ENCODE measurements at places on chromosomes 5 and 9.

DNA sequence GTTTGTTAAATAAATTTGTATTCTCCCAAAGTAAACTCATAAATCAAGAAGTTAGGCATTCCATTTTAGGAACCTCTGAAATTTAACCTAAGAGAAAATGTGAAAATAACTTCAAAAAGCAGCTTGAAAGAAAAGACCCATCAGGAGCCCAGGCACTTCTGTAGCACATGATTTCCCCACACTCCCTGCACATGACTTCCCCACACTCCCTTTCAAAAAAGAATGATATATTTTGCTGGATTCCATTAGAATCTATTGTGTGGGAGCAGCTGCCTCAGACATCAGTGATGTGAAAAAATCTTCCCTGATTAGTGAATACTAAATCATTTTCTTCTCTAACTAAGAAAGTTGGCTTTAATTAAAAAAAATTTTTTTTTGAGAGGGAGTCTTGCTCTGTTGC lies 83.3 kb downstream of the GLDC start:
- DNase-seq: no peak

- peak; percentile 57 for DNase-seq
Measured at GRCh38 chr5:94240993-94241651, 377.3 kb downstream of the KIAA0825 start.

- DNase-seq: peak; percentile 60
Measured at GRCh38 chr9:127166651-127167524, 44.5 kb upstream of the ANGPTL2 start.

- no peak for DNase-seq
Measured at GRCh38 chr5:17794201-17794600, 159.9 kb downstream of the TAF11L14 start.

GRCh38 chr5:23675456-23675855 lies 168.0 kb downstream of the PRDM9 start:
- DNase-seq: no peak

- peak; percentile 41 for DNase-seq
Measured at GRCh38 chr9:122370869-122371755, at the start of gene PTGS1. Gene PTGS1 (plus strand): TSS chr9:122371024. CDS start chr9:122371085, 61 bp downstream.

- no peak for DNase-seq
Measured at GRCh38 chr5:18050776-18051175, 416.5 kb downstream of the TAF11L14 start.

DNA sequence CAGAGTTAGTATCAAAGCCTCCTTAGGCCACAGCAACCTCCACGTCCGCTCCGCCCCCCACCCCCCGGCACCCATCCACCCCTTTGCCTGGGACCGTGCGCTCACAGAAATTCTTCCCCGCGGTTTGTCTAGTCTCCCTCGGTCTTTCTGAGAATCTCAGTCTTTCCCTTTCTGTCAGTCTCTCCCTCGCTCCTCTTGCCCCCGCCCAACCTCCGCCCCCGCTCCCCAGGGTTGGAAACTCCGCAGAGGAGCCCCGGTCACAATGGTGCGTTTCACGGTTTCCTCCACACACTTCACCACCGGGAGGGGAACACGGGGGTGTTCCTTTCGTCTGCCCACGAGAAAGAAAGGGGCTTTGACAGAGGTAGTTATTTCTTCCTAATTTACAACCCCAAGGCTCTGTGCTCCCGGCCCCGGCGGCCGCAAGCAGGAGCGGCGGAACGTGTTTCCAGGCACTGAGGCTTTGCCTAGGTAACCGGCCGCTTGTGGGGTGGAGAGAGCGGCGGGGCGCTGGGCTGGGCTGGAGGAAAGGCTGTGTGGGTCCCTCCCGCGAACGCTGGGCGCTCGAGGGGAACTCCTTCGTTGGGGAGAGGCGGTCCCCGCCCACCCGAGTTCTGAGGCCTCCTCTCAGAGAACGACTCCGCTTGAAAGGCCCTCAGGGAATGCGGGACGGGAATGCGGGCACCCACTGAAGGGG lies 2.1 kb downstream of the NR4A3 start:
- peak; percentile 16 for DNase-seq

GRCh38 chr5:17269201-17269600 lies 51.8 kb downstream of the BASP1 start:
- DNase-seq: no peak

GRCh38 chr5:114744406-114744805 lies 382.5 kb downstream of the KCNN2 start:
- DNase-seq: no peak

GRCh38 chr9:19828576-19829109 lies 39.8 kb upstream of the SLC24A2 start:
- DNase-seq: no peak

DNA sequence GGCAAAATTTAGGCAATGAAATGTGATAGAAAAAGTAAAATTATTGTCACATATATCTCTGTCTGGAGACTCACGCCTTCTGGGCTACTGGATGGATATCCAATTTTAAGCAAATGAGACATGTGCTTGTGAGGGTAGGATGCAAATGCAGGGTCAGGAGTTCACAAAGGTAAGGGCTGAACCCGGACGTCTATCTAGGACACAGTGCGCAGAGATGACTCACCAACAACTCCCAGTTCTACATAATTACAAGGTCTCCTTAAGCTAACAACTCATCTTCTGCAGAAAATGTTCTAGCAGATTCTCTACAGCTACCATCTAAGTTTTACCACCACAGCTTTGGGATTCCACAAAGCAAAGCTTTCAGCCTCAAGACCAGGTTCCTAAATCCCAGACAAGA lies 160.5 kb downstream of the ENTREP1 start:
- no peak for DNase-seq

- no peak for DNase-seq
Measured at GRCh38 chr9:105647595-105648349, 14.5 kb upstream of the TAL2 start.

DNA sequence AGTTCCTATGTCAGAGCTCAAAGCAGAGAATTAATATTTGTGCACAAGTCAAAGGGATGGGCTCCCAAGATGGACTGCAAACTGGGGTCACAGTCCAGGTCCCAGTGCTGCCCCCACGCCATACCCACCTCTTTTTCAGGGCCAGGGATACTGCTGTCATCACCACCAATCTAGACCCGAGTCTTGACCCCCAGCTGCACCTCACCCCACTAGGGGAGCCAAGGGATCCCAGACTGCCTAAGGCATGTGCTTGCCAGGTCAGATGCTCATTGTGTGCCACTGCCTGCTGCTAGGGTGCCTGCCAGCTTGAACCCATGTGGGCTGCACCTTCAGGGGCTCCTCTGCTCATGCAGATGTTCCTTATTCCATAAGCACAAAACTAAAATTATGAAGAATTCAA lies 215.6 kb upstream of the NREP start:
- no peak for DNase-seq

DNA sequence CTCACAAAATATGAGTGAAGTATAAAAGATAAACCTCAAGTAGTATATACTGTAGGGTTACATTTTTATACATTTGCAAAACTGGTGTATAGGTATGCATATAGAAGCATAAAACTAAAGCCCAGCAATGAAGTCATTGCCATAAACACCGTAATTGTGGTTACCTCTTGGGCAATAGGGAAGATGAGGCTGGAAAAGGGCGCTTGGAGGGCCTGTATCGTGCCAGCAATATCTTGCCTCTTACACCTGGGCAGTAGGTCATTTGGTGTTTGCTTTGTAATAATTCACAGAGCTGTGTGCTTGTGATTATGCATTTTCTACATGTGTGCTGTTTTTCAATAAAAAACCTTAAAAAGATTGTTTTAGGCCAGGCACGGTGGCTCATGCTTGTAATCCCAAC lies 45.2 kb downstream of the KDM4C start:
- no peak for DNase-seq

GRCh38 chr5:69516769-69517168 lies 24.2 kb downstream of the OCLN start:
- no peak for DNase-seq

DNA sequence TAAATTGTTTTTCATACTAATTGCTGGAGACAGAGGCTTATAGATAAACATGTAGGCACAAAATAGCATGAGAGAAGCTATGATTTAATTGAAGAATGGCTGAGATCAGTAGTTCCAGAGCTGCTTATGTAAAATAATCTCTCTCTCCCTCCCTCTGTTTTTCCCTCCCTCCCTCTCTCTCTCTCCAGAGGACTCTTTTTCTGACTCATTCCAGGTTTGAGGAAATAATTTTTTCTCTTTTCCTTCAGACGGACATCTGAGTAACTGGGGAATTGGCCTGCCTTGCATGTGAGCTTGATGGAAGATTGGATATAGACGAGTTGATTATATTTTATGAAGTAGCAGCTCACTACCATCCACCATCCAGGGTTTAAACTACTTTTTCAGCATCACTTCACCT lies 35.5 kb downstream of the KCTD16 start:
- DNase-seq: no peak
